Stimulated activated CD8-positive, alpha-beta memory T cell treated with anti-CD3 and anti-CD28 coated beads, Interleukin-2, amount 100 ng/mL, for 1 hour (primary cell): ENCODE measurements at places on chromosomes 13 and 19.

GRCh38 chr13:105920370-105920769 is 615.1 kb downstream of the EFNB2 start:
- no peak for DNase-seq

DNA sequence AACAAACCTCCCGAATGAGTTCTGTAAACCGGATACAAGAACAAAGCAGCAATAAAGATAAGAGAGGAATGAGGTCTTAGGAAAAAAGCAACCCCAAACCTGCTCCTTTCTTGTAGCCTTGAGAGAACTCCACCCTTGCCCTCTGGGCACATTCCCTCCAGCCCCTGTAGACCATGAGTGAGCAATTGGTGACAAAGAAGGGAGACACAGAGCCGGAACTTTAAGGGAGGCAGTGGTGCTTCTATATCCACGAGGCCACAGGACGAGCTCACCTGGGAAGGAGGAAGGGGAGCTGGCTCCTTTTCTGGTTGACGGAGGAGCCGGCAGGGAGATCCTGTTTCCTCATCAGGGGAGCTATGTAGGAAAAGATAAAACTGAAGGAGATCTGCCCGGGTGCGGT is 13.0 kb downstream of the BRME1 start:
- no peak for DNase-seq

GRCh38 chr19:2511570-2511969 is 35.6 kb downstream of the GADD45B start:
- no peak for DNase-seq

DNA sequence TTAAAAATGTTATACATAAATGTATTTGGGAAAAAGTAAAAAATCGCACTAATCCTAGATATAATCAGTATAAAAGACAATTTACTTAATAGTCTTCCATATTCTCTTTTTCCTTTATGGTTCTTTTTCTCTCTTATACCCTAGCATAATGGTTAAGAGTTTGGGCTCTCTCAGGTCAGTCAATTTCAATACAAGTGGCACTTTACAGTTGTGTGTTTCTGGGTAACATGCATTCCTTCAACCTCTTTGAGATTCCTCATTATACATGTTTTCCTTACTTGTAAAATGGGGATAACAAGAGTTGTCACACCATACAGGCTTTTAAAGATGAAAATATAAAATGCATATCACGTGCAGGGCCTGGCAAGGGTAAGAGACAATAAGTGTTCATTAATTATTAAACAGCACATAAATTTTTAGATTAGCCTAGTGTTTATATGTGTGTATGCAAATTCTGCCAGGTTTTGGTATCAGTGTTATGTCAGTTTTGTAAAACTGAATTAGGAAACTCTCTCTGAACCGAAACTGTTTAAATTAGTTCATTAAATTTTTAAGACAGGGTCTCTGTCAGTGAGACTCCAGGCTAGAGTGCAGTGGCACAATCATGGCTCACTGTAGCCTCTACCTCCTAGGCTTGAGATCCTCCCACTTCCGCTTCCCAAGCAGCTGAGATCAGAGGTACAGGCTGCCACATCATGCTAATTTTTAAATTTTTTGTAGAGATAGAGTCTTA is 49.8 kb downstream of the ELF1 start:
- DNase-seq: no peak

DNA sequence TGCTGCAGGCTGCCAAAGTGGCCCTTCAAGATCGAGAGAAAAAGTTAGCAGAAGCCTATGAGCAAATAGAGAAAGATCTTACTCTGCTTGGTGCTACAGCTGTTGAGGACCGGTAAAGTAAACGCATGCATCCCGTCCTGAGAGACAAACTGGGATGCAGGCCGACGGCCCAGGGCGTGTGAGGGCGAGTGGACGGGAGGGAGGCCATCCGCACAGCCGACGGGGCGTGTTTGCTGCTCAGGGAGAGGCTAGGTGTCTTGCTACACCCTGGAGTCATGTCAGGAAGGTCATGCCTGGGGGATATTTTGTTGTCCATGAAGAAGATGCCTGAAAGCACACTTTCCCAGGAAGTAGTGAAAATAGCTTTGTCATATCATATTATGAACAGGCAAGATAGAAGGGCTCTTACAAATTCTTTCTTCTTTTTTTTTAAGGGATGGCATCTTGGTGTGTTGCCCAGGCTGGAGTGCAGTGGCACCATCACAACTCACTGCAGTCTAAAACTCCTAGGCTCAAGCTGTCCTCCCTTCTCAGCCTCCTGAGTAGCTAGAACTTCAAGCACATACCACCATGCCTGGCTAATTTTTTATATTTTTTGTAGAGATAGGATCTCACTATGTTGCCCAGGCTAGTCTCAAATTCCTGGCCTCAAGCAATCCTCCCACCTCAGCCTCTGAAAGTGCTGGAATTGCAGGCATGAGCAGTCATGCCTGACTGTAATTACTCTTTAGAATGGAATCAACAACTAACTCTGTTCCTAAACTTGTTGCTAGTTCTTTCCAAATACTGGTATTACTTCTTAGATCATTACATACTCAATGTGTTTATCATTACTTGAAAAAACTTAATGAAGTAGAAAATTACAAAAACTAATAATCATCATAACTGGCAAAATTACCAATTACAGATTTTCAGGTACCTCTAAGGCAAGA is 117.6 kb upstream of the MCF2L start:
- DNase-seq: no peak

GRCh38 chr13:48346583-48346982 is 43.0 kb downstream of the RB1 start:
- DNase-seq: no peak
